ENCODE measurements at places on chromosomes 5 and 9.

- DNase-seq, result no peak
Observed at GRCh38 chr5:159052401-159053011, 47.2 kb downstream of the EBF1 start.

GRCh38 chr5:34411470-34412346 is 244.4 kb upstream of the RAI14 start:
- peak; percentile 48 for DNase-seq

DNA sequence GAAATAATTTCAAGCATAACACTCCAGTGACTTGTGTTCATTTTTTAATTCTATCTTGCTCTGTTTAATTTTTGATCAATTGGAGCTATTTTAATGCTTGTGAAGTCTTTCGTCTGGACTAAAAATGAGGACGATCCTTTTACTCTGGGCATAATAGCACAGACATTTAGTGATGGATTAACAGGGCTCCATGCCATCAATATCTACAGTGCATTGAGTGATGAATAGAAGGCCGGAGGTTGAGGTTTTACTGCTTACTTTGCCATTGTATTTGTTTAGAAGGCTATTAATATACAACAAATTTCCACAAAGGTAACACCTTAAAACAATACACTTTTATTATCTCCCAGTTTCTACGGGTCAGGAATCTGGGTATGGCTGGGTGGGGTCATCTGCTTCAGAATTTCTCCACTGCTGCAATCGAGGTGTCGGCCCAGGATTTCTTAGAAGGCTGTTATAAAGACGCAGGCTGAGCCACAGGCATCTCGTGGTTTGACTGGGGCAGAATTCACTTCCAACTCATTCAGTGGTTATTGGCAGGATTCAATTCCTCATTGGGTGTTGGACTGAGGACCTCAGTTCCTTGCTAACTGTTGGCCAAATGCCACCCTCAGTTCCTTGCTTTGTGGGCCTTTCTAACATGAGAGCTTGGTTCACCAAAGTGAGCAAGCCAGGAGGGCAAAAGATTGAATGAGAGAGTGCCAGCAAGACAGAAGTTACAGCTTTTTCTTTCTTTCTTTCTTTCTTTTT is 265.4 kb upstream of the VLDLR start:
- DNase-seq, result no peak

DNA sequence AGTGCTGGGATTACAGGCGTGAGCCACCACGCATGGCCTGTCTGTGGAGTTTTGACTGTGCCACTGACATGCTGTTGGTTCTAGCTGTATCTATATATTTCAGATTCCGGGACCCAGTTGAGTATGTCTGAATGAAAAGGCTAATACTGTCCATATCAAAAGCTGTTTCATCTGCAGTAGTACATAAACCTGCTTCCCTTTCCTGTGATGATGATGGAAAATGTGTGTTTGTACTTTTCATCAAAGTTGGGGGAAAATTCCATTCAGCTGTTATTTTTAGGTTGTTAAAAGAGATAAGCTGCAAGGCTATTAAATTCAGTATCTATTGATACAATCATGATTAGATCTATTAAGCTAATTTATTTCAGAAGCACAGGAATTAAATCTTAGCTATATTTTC is 237.6 kb upstream of the ADAMTSL1 start:
- no peak for DNase-seq

- no peak for DNase-seq
Observed at GRCh38 chr5:18117968-18118367, 483.7 kb downstream of the TAF11L14 start.

GRCh38 chr9:104769655-104770054 is 5.7 kb downstream of the NIPSNAP3B start:
- no peak for DNase-seq

- no peak for DNase-seq
Observed at GRCh38 chr5:104071887-104072286, 509.3 kb upstream of the NUDT12 start.

DNA sequence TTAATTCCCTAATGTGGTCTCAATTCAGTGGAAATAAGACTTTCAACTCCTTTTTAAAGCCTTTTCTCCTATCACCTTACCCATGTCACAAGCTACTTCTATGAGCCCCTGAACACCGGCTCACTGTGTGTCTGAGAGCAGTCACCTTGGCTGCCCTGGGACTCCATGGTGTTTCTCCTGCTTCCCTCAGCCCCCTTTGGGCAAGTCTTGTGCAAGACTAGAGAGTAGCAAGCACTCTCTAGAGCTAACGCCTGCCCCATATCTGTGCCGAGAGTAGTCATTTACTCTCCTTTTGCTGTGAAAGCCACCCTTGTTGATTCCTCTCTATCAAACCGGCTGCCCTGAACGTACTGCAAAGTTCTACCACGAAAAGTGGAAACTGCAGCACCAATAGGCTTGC is 77.9 kb upstream of the DAB2 start:
- no peak for DNase-seq

DNA sequence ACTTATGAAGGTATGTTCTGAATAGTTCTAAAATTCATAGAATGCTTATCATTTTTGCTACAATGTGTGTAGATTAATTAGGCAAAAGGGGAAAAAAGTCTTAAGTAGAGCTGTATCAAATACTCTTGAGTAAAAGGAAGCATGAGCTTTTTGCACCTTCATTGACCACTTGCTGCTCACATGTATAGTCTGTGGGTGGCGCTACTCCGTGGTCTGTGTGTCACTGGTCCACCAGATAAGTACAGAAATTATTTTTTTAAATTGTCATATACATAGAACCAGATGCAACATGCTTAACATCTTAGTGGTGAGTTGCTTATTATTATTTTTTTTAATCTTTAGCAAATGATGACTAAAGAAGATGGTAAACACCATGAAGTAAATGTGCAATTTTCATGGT is 130.2 kb downstream of the MAN2A1 start:
- DNase-seq, result no peak

DNA sequence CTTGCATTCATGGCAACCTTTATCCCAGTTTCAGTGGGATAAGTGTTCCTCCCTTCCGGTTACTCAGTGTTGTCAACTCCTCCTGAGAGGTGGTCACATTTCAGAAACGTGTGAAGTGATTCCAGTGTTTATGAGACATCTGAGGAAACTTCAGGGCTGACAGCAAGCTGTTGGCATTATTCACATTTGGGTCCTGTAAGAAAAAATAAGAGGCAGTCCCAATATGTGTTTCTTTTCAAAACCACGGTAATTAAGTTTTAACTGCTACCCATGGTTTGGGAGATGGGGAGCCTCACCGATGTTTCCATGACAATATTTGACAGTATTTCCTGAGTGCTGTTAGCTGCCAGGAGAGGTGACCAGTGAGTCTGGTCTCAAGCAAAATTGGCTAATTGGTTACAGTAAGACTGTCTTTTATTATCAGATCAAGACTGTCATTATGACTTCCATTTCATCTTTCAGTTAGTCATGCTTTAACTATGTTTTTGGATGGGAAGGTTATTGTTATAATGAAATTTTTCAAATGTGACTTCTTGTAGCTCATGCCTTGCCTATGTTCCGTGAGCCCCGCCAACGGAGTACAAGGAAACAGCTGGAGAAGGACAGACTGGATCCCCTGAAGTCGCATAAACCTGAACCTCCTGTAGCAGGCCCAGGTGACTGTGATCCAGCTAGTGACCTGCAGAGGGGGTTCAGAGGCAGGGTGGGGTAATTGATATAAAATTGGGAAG is 115.3 kb downstream of the GDNF start:
- no peak for DNase-seq

GRCh38 chr9:98192503-98193335 is at the start of gene CORO2A:
CORO2A (minus strand) TSS chr9:98192637; CDS start chr9:98157660, 34,977 bp downstream.
- peak; percentile 65 for DNase-seq

GRCh38 chr9:35748858-35749514 is at the start of the genes GBA2 and RGP1:
GBA2 (minus strand) TSS chr9:35749228; CDS start chr9:35748704, 524 bp downstream.
RGP1 (plus strand) TSS chr9:35749287; CDS start chr9:35749756, 469 bp downstream.
- DNase-seq, result peak; percentile 87

DNA sequence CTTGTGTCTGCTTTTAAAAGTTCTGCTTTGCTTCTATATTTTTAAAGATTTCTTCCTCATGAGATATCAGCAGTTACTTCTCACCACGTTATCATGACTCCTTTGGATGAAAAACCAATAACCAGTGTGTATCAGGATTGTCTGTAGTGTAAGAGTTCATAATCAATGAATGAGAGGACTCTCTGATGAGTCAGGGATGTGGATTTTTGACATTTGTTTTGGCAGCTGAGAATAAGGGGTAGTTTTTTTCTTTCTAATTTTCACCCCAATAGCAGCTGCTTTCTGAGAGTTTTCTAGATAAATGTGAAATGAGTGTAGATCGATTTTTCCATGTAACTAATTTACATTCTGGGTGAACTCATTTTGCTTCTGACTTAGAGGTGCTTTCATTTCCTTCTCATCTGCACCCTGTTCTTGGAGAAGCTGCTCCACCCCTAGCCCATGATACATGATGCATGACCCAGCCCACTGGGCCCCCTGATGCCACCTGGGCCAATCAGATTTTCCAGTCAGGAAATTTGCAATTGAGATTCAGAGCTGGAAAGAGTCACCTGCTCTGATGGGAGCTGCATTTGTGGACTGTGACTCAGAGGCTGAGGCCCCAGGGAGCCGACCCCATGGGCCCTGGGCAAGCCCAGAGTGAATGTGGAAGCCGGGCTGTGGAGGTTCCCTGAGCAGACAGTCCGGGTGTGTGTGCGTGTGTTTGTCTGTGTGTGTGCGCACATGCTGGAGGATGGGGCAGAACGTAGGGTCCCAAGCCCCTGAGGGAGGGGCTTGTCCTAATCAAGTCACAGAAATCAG is 159.3 kb downstream of the RGS3 start:
- DNase-seq, result peak; percentile 46

GRCh38 chr5:166618526-166618925 is 1672.9 kb upstream of the WWC1 start:
- DNase-seq, result peak; percentile 45

GRCh38 chr9:110214586-110215355 is 6.8 kb upstream of the C9orf152 start:
- DNase-seq, result no peak

DNA sequence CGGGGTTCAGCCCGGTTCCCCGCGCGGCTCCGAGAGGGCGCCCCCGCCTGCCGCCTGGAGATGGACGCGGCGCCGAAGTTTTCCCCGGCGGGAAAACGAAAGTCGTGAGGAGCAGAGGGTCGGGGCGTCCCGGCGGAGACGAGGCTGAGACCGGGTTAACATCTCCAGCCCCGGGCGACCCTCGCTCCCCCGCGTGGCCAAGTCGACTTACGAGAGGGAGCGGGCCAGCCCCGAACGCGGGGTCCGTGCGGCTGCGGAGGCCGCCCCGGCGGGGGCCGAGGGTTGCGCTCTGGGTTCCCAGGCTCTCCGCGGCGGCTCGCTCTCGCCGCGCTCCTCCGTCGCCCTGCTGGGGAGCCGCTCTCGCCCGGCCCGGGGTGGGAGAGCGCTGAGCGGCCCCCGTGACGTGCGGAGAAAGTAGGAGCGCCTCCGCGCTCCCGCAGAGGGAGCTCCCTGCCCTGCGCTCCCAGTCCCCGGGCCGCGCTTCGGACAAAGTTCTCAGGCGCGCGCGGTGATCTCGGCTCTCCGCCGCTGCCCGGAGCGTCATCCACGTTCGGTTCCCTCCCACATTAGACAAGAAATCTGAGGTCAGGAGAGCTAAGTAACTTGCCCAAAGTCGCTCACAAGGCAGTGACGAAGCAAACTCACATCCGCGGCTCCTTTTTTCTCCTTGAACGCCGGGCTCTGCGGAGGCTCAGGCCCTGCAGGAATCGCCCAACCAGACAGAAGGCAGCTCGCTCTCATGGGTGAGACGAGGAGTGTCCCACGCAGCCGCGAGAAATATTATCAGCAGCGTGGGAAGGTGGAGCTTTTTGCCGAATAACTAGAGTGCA is 1.2 kb upstream of the GCNT4 start:
- DNase-seq, result peak; percentile 81

DNA sequence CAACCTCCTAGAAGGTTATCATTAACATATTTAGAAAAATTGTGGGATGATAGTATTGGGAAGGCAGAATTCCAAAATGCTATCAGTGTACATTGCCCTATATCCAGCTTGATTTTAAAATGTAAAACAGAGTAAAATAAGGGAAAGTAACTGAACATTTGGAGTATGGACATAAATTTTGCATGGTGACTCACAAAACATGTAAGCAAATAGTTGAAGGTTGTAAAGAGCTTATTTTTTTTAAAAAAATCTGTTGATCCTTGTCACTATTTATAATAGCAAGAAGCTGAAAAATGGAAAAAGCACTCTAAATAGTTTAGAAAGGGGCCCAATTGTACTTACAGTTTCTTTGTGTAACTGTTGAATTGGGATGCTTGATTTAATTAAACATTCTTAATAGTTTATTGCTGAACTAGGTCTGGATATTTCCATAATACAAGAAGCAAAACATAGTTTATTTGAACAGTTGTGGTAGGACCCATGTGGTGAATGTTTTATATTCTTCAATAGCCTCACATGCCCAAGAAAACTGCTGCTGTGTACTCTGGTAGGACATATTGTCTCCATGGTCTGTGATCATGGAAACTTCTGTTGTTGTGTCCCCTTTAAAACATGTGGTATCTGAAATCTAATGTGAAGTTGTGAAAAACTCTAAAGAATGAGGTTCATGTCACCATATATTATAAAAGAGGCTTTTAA is 82.4 kb downstream of the NNT start:
- DNase-seq, result no peak

DNA sequence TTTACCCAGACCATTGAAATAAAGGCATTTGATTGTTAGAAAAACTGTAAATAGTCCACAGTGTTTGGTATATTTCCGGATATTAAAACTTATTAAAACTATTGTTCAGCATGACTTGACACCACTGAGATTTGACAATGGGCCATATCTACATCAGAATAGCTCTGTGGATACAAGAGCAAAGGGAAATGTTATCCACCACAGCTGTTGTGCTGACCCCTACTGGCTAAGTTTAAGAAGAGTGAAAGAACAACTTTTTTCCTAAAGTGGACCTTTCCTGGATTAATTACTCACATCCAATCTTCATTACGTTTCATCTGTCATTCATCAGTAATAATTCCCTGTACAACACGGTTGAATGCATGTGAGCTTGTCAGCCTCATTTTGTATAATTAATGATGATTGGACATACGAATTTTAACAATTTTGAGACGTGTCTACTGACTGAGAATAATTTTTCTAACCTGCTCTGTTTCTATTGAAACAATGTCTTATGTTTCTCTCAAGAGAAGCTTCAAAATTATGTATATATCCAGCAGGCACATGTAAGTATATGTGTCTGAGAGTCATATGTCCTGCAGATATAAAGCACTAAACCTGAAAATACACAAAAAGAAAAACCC is 1952.6 kb downstream of the MAT2B start:
- DNase-seq, result no peak

DNA sequence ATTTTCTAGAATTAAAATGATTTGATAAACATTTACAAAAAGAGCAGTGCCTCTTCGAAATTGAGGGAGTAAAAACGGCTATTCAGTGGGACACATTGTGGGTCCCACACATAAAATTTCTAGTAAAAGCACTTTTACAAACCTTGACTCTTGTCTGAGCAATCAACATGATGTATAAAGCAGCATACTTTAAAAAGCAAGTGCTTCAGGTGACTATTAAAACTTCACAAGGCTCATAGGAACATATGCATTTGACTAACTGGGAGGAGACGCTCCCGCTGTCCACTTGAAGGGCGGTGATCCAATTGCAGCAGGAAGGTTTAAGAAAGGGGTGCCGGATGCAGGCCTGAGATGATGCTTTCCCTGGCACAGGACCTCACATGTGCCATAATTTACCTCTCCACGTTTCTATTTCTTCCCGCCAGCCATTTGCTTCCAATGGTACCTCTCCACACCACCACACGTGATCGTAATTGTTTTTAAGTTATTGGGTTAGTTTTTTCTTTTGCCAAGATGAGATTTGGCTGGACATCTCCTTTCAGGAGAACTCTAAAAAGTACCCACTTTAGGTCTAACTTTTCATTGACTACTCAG is 1.8 kb downstream of the MCTP1 start:
- no peak for DNase-seq

- DNase-seq, result no peak
Observed at GRCh38 chr9:109072133-109072692, 47.5 kb downstream of the TMEM245 start.

Measured in right forelimb (tissue), 1 donor.